CD4-positive, CD25-positive, alpha-beta regulatory T cell (primary cell): ENCODE measurements at places on chromosomes 2 and 18. TPM values are rescaled to one million over a fixed set of nuclear protein-coding genes. Genes with fewer than 3 reads are reported as not detected.

GRCh38 chr2:96523659-96524481 is 12.7 kb upstream of the ARID5A start:
- DNase-seq: no peak

Gene RBM43
- total RNA-seq: 12.3 TPM

GRCh38 chr2:31122133-31122532 is 16.1 kb downstream of the GALNT14 start:
- no peak for DNase-seq

DNA sequence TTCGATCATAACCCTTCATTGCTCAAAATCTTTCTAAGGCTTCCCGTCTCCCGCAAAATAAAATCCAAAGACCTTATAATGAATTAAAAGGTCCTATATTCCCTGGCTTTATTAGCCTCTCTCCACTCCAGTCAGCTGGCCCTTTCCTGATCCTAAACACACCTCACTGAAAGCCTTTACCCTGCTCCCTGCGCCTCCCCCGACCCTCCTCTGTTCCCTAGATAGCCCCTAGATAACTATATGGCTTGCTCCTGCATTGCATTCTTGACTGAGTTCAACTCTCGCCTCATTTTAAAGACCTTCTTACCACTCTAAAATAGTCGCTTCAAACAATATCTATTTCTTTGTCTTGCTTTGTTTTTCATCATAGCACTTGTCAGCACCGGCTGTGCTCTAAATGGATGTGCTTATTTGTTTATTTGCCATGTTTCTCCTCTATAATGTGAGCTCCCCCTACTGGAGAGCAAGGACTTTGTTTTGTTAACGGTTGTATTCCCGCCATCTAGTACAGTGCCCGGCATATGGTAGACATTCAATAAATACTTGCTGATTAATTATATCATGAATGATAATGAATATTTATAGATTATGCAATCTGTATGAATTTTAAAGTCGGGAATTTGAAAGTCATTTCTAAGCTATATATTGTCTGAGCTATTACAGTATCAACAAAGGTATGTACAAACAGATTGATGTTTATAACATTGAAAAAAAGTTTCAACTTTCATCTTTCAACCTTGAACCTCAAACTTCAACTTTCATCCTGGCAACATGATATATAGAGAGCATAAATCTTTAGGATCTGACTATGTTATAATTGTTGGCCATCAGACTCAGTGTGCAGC is 32.4 kb upstream of the VIT start:
- peak; percentile 26 for DNase-seq

GRCh38 chr2:7018282-7018701 is 101.1 kb downstream of the RNF144A start:
- no peak for DNase-seq

Gene CPLX4
- total RNA-seq: not detected

Gene IL1F10
- not detected for total RNA-seq

DNA sequence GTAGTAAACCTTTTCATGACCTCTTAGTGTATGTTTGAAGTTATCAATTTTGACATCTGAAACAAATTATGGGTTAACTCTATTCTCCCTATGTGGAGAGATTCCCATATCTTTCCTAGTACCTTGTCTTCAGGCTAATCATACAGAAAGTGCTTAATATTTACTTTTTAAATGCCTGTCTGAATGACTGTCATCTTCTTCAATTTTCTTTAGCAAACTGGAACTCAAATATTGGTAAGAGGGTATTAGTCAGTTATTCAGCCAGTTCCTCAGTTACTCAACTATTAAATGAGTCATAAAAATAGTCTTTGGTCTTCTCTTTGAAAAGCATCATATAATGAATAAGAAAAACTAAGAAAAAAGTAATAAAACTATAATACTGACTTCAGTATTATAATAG is 1038.0 kb upstream of the PIK3C3 start:
- no peak for DNase-seq

Gene GPR45
- not detected for total RNA-seq

Gene SPDYA
- 19.6 TPM for total RNA-seq

DNA sequence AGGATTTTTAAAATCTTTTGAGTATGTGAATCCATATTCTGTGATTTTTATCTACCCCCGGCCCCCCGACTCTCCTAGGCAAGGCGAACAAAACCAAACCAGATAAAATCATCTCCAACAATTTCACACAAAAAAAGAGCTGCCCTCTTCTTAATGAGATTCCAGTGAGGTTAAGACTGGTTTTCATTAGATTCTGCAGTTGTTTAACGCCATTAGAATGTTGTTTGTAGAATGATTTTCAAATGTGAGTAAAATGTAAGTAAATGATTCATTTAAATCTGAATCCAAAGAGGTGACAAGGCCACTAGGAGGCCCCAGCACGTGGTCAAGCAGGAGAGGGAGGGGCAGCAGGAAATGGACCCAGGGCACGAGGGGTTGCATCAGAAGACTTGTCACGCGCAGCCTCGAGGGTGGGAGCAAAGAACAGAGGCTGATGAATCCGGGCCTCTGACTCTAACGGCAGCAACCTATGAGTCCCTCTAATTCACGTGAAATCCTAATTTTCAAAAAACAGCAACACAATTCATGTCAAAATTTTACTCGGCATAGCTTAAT is 24.3 kb upstream of the KLHL29 start:
- DNase-seq: no peak

Gene C18orf54
- 2.7 TPM for total RNA-seq

- DNase-seq: no peak
Observed at GRCh38 chr2:17620841-17621240, 80.3 kb downstream of the VSNL1 start.

GRCh38 chr2:102798181-102798580 is 36.4 kb downstream of the TMEM182 start:
- DNase-seq: no peak

- no peak for DNase-seq
Observed at GRCh38 chr2:73893764-73894474, 1.1 kb downstream of the ACTG2 start.

DNA sequence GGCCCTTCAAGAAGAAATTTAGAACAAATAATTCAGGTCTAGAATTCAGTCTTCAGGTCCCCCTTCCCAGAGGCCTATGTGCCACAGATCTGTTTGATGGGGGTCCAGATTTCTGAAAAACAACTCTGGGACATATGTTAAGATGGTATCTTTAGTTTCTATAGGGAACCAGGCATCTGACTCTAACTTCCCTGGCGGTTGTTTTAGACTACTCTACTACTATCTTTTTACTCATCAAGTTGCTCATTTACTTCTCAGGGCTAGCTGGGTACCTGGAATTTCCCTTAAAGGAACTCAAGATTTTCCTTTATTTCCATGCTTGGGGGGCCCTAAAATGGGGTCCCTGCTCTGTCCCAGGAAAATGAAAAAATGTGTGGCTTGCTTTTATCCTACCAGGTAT is 114.7 kb upstream of the RAB6C start:
- no peak for DNase-seq

DNA sequence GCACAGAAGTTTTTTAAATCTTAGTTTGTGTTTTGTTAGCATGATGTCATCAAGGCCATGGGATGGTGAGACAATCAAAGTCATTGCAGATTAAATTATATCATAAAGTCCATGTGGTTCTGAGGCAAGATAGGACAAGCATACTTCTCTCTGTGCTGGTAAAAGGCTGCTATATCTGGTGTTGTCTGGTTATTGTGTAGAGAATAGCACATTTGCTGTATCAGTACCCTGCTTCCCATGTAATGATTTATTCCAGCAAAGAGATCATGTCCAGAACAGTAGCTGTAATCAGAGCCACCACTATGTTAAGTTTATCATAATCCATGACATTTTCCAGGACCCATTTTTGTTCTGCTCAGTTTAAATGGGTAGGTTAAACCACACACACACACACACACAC is 123.0 kb downstream of the TTC27 start:
- no peak for DNase-seq

DNA sequence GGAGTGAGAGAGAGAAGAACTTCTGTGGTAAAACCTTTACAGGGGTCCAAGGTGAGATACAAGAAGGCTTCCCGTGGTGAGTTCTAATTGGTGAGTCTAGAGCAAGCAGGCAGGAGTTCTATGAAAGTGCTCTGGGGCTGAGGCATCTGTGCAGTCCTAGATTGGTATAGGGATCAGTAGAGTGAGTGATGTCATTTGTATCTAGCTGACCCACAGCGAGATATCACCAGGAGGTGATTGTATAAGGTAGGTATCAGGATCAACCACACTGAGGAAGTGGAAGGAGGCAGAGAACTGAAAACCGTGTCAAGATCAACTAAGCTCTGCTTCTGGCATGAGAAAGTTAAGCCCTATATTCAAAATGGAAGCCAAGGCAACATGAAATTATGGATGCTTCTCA is 1648.9 kb upstream of the TMEFF2 start:
- DNase-seq: no peak

GRCh38 chr2:216485745-216486144 is 12.9 kb upstream of the RPL37A start:
- no peak for DNase-seq

Gene ACOXL
- not detected for total RNA-seq

Gene CAPG
- total RNA-seq: 44.5 TPM

DNA sequence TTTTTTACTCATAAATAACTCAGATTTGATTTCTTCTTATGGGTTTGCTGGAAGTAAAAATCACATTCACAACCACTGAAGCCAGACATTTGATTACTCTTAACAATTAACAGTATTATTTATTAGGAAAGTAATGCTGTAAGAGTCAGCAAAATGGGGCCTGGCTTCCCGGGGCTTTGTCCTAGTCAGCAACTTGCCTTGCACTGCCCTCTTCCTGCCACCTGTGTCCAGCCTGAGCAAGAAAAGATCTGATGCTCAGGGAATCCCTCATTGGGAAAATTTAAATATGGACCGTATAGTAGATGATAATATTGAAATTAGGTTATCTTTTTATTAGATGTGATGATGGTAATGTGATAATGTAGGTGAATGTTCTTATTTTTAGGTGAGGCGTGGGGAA is 30.8 kb upstream of the ACYP2 start:
- no peak for DNase-seq

GRCh38 chr2:38353402-38353801 is 23.7 kb downstream of the ATL2 start:
- peak; percentile 35 for DNase-seq

DNA sequence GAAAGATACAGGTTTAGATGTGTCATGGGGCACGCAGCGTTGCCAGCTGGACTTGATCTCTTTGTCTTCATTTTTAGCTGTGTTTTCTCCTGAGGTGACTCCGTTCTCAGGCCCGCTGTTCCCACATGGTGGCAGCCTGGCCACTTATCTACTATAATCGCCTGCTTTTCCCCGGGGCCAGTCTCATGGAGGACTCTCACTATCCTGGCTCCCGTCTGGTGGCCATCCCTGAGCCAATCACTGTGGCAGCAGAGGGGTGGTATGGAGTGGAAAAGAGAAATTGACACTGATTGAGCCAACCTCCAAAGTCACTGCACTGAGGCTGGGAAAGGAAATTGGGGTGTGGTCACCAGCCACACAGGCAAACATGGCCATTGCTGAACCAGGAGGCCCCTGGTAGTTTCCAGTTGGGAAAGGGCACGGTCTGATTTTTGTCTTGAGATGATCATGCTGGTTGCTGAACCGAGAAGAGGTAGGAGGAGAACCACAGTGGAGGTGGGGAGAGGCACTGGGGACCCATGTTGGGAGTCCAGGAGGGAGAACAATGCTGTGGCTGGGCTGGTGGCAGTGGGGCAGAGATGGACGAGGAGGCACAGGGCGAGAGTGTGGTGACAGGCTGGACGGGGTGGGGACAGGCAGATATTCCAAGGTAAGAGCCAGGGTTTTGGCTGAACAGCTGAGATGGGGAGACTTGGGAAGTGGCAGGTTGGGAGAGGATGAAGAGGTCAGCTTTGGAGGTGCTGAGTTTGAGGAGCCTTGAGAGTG is 45.6 kb downstream of the KCNIP3 start:
- no peak for DNase-seq

Gene SNED1
- 170 TPM for total RNA-seq

DNA sequence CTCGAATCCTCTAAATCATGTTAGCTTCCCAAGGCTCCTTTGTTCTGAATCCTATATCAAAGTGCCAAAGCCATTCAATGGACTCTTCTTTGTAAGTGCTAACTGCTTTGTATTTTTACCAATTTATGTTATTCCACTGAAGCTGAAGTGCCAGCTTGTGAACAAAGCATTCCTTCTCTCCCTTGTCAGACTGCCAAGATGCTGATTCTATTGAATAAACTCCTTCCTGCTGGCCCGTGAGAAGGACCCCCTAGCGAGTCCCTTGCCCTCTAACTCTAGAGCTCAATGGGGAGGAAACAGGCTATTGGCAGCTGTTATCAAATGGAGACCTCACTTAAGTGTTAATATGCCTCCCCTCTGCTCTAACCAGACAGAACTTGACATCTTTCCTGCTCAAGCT is 1097.9 kb upstream of the CNTNAP5 start:
- DNase-seq: no peak

DNA sequence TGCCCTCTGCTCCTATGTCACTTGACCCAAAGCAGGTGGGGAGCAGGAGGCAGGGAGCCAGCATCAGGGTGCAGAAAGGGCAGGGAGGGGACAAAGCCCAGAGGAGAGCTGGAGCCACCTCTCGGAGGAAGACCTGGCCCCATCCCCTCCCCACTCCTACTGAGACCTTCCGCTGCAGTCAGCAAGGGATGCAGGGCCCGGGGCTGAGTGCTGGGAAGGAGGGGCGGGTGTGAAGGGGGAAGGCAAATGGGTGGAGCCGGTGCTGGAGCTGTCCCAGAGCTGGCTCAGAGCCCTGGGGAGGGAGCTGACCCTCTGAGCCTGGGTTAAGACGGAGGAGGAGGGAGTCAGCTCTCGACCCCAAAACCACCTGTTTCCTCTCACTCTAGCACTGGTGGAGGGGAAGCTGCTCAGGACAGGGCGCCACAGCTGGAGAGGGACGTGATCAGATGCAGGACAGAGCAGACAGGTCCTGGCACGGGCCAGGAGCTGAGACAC is 33.8 kb downstream of the HS1BP3 start:
- no peak for DNase-seq

GRCh38 chr18:57149531-57149930 is 2.6 kb downstream of the BOD1L2 start:
- DNase-seq: no peak
